Activated CD4-positive, CD25-positive, alpha-beta regulatory T cell treated with anti-CD3 and anti-CD28 coated beads, Interleukin-2, amount 50 U/mL, for 16 hours (primary cell): ENCODE measurements at places on chromosomes 11 and 22.

- DNase-seq: no peak
These were observed 884 bp downstream of the CENATAC start for GRCh38 chr11:118998822-118999221.

- DNase-seq: no peak
These were observed 96.1 kb downstream of the SHANK2 start for GRCh38 chr11:71156301-71156700.

GRCh38 chr11:14270690-14271542 lies 88.1 kb downstream of the RRAS2 start:
- no peak for DNase-seq

DNA sequence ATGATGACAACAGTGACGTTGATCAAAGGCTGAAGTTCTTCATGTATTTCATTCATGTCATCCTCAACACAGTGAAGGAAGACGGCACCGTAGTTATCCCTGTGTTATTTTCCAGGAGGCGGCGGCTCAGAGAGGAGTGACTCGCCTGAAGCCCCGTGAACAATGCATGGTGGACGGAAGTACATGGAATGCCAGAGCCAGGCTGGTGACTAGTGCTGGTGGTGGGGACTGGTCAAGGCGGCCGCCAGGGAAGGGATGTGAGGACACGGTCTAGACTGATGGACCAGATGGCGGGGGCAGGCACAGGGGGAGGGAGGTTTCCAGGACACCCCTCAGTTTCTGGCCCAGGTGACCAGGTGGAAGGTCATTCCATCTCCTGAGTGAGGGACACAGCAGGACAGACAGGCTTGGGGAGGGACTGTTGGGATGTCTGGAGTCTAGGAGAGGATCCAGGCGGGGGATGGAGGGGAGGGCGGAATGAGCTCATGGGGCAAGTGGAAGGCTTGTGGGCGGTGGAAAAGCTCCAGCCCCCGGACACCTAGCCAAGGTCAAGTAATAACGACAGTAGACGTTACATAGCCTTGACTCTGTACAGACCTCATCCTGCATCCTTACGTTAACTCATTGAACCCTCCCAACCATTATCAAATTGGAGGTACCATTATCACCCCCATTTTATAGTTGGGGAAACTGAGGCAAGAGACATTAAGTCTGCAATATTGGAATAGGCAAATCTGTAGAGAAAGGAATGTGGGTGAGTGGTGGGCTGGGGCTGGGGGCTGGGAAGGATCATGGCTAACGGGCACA lies 16.0 kb upstream of the PICK1 start:
- DNase-seq: no peak

GRCh38 chr11:46252373-46252914 lies 25.0 kb upstream of the CREB3L1 start:
- DNase-seq: no peak

- DNase-seq: no peak
These were observed 203.8 kb downstream of the CASP12 start for GRCh38 chr11:104694259-104695064.

- DNase-seq: no peak
These were observed 25.0 kb downstream of the TXN2 start for GRCh38 chr22:36456464-36456845.

DNA sequence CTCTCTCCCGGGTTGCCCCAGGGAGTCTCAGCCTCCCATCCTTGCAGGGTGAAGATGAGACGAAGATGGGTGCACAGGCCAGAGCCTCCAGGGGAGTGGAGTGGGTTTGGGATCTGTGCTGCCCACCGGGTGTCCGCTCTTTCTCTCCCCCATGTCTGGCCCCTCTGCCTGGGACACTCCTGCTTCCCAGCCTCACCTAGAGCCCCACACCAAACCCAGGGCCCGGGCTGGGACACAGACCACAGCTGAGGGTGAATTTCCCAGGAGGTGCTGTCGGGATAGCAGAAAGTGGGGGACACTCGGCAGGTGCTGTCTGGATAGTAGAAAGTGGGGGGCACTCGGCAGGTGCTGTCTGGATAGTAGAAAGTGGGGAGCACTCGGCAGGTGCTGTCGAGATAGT lies 25.0 kb upstream of the KRTAP5-7 start:
- DNase-seq: no peak

DNA sequence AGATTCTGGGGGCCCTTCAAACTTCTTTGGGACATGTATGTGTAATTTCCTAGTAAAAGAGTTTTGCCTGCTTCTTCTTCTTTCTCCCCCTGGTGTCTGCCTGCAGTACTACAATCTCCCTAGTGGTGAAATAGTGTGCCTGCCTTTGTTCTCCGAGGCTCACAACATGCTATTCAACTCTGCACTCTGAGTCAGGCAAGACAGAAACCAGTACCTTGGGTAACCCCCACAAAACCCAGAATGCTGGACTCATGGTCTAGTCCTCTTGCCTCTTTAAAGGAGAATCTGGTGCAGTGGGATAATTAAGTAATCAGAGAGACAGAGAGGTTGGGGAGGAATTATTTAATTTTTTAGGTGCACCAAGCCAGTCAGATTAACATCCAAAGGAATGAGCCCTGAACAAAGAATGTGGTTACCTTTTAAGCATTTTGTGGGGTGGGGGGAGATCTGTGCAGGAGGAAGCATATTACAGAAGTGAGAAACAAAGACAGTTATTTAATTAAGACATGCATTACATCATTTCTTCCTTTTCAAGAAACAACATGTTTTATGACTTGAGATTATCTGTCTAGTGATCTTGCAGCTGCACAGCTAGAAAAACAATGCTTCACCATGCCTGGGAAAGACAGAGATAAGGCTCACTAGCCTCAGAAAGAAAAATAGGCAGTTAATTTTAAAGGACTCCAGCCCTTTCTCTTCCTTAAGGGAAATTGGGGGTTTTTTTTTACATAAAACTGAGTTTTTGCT lies 11.0 kb upstream of the MS4A6A start:
- peak; percentile 41 for DNase-seq

GRCh38 chr11:22471385-22471784 lies 133.2 kb downstream of the SLC17A6 start:
- DNase-seq: no peak

- no peak for DNase-seq
These were observed 21.7 kb upstream of the PDGFB start for GRCh38 chr22:39266398-39267030.

- DNase-seq: no peak
These were observed 506.5 kb downstream of the MN1 start for GRCh38 chr22:27295040-27295439.

DNA sequence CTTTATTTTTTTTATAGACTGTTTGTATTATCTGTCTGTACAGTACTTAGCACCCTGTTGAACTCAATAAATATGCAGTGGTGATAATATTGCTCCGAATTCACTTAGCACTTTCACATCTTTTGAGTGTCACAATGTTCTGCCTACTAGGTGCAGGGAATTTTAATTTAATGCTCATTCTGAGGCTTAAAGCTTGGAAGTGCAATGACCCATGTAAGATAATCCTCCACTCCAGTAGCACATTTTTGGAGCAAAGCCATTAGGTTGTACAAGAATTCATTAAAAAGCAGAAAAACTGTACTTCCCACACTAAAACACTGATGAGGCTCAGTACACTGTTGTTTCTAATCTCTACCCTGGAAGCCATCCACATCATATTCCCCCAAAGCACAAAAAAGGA lies 255.3 kb upstream of the MTNR1B start:
- DNase-seq: no peak

DNA sequence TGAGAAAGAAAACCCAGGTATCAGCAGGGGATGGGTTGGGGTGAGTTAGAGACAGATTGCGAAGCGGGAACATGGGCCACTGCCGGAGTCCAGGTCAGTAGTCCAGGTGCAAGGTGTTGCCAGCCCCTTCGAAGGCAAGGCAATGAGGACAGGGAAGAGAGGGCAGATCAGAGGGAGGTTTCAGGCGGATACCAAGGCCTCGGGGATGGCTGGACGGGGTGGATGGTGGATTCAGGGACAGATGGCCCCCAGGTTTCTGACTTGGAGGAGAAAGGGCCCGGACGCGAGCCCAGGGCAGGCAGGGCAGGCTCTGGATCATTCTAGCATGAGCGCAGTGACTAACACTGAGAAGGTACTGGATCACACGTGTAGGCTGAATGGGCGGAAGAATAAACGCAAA lies 25.4 kb upstream of the IGSF9B start:
- no peak for DNase-seq
